Activated naive CD8-positive, alpha-beta T cell treated with anti-CD3 and anti-CD28 coated beads for 36 hours (primary cell): ENCODE measurements at places on chromosomes 6 and 20. TPM values are rescaled to one million over a fixed set of nuclear protein-coding genes. Genes with fewer than 3 reads are reported as not detected.

The GSTA3 gene
- not detected for total RNA-seq

DNA sequence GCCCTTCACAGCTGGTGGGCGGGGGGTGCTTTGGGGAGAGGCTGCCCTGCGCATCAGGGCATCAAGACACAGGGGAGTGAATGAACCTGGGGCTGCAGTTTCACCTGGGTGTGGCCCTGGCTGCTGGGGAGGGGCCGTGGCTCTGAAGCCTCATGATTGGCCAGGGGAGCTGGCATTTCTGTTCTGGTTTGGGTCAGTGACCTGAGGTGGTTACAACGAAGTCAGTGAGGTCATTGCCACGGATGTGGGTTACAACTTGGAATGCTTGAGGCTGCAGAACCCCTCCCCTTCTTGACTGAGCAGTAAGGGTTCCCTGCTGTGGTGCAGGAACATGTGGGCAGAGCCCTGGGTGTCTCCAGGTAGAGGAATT is 3.0 kb downstream of the TCEA2 start:
- DNase-seq, result peak; percentile 69

The ARFGEF3 gene
- 1.7 TPM for total RNA-seq

- no peak for DNase-seq
Measured at GRCh38 chr20:10513931-10514575, 78.9 kb downstream of the SLX4IP start.

DNA sequence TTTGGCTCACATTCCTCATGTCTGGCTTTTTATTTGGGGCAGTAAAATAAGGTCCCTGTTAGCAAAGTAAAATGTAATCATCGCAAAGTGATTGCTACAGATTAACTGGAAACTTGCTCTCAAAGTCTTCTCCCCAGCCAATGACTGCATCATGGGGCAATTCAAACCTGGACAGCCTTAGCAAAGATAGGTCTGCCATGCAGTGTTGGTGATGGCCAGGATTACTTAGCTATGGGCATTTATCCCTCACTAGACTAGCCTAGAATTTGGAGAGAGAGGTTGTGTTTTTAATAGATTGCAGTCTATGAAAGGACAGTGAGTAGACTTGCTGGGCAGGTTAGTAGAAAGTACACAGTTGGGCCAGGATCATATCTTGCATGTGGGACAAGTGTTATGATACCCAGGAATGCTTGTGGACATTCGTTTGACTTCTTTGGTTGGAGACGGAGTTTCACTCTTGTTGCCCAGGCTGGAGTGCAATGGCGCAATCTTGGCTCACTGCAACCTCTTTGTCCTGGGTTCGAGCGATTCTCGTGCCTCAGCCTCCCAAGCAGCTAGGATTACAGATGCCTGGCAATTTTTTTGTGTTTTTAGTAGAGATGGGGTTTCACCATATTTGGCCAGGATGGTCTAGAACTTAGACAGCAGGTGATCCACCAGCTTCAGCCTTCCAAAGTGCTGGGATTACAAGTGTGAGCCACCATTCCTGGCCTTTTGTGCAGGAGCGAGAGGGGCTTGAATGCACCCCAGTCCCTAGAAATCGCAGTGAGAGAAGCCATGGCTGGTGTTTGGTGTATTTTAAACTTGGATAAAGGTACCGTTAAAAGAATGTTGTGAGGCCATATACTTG is 3.4 kb downstream of the RPS12 start:
- no peak for DNase-seq

The ADTRP gene
- total RNA-seq, result 31.5 TPM

GRCh38 chr6:43496370-43497128 is 13.6 kb downstream of the LRRC73 start:
- no peak for DNase-seq
